ENCODE measurements at places on chromosomes 5 and 9.

GRCh38 chr5:113359419-113359818 is 75.4 kb downstream of the TSSK1B start:
- DNase-seq: no peak

- DNase-seq: no peak
These were observed 338.6 kb downstream of the SLIT3 start for GRCh38 chr5:168962306-168962705.

DNA sequence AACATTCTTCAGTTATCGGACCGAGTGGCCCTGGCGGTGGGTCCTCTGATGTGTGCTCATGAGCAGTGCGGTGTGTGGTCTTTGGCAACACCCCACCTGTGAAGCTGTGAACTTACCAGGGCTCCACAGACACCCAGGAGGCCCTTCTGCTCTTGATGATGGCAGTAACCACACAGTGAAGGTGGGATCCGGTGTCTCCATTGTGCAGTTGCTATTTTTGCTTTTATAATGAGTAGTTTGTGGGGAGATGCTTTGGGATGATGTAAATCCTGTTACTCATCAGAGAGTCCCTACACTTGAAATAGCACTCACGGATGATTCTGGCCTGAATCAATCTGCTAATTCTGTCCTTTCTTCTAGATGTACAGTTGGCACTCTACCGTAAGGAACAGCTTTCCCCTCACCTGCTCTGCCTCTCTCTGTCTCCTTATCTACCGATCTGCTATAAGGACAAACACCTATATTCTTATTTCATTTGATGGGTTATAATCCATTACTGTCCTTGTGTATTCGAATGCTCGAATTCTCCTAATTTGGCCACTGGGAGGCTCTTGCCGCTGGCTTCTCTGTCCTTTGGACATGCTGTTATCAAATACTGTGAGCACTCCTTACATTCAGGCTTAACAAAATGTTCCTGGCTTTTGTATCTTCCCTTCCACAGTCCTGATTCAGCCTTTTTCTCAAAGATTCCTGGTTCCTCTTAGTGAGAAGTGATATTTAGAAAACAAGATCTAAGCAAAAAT is 20.2 kb downstream of the ATPSCKMT start:
- DNase-seq: peak; percentile 87

DNA sequence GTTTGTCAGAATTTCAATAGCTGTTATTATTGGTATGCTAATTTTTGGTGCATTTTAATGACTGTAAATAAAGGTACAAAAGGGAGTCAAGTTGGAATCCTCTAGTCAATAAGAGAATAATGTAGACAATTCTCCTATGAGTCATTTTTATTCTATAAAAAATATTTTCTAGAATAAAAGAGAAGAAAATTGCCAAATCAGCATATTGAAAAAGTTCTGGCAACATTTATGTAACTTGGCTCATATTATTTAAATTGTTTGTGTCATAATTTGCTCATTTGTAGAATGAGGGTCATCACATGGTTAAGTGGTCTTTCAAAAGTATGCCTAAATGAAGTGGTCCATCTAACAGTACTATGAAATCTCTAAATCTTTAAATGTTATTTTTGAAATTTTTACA is 1719.8 kb upstream of the WWC1 start:
- DNase-seq: no peak

- DNase-seq: no peak
These were observed 4.5 kb downstream of the TSTD2 start for GRCh38 chr9:97628668-97629067.

DNA sequence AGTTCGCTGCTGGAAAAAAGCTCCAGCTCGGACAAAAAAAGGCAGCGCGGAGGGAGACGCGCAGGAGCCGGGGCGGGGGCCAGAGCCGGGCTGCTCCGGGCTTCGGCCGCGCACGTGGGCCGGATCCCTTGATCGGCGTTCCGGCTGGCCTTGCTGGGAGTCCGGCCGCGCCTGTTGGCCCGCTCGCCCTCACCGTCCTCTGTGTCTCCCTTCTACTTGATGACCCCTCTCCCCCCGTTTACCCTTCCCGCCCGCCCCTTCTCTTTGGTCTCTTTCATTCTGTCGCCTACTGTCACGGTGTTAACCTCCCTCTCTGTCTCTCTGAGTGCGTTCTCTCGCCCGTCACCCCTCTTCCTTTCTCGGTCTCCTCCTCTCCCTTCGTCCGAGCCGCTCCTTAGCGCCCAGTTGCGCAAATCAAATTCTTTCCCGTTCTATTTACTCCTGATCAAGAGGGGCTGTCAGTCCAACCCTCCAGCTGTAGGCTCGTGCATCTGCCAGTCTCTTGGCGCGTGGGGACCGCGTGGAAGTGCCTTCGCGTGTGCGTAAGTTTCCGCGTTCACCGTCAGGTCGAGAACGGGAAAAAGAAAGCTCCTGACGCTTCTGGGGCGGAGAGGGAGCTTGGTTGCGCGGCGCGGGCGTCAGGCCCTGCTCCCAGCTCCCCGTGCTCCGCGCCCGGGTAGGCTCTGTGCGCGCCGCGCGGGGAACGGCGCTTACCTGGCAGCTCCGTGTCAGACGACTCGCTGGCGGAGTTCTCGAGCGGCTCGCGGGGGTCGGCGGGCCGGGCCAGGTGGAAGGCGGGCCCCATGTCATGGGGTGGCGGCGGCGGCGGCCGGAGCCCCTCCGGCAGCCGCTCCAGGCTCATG is 798 bp downstream of the PITX1 start:
- DNase-seq: peak; percentile 15

- no peak for DNase-seq
These were observed 78.4 kb upstream of the TMEM252 start for GRCh38 chr9:68619072-68619471.

GRCh38 chr5:42837601-42838000 is 25.9 kb upstream of the SELENOP start:
- no peak for DNase-seq

GRCh38 chr9:89483592-89484474 is 14.1 kb downstream of the SEMA4D start:
- no peak for DNase-seq

DNA sequence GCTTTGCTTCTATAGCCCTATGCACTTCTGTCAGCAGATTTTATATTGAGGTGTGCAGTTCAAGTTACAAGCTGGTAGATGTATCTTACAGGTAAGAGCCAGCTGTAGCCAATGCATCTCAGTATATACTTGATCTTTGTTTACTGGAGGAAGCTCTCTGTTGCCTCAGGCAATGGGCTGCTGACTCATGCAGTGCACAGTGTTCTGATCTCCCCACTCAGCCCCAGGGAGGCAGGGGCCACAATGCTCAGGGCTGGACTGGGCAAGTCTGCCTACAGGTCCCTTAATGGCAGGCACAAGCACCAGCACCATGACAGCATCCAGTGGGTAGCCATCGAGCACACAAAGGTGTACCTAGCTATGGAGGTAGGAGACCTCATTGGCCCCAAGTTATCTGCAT is 178.8 kb upstream of the CDH10 start:
- peak; percentile 21 for DNase-seq

DNA sequence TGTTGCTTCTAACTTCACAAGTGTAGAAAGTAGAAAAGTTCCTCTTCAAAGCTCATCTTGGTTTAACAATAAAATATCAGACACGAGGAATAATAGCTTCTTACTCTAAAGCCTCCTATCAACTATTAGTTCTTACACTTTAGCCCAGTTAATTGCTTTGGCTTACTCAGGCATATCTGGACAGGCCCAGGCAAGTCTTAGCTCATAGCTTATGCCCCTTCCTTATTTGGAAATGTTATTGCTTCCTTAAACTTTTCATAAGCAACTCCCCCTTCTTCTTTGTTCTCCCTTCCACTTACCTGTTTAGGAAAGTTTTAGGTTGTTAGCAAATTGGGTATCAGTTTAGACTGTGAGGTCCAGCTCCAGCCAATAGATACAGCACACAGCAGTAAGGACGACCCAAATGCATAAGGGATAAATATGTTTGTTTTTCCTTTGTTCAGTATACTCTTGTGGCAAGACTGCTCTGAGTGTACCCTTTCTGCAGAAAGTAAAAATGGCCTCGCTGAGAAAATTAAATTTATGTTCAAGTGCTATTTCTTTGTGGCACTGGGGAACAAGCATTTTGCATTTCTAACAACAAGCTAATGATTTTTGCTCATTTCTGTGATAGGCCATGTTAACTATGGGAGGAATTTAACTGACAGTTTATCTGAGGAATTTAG is 162.1 kb downstream of the SMC2 start:
- DNase-seq: no peak

- no peak for DNase-seq
These were observed 79.6 kb upstream of the GRHPR start for GRCh38 chr9:37342895-37343294.

GRCh38 chr5:154372661-154373060 is 73.1 kb upstream of the SAP30L start:
- DNase-seq: no peak

GRCh38 chr9:71269859-71270258 is 148.4 kb upstream of the TRPM3 start:
- no peak for DNase-seq

- DNase-seq: no peak
These were observed 114.3 kb upstream of the SARDH start for GRCh38 chr9:133852431-133852830.

DNA sequence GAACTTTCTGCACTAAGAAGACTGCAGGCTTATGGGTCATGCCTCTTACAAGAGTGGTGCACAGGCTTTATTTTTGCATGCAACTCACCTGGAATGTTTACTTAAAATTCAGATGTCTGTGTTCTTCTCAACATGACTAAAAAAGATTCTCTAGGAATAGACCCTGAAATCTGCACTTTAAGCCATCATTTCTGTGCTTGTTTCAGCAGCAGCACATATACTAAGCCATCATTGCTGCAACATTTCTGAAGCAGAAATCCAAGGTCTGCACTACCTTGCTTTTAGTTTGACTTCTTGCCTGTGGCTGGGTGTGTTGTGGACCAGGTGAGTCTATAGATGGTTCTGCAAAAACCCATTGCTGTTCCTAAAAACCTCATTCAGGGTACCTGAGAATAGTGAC is 156.8 kb downstream of the CEP120 start:
- DNase-seq: no peak

- no peak for DNase-seq
These were observed 126.4 kb downstream of the SPOCK1 start for GRCh38 chr5:137372773-137373160.

DNA sequence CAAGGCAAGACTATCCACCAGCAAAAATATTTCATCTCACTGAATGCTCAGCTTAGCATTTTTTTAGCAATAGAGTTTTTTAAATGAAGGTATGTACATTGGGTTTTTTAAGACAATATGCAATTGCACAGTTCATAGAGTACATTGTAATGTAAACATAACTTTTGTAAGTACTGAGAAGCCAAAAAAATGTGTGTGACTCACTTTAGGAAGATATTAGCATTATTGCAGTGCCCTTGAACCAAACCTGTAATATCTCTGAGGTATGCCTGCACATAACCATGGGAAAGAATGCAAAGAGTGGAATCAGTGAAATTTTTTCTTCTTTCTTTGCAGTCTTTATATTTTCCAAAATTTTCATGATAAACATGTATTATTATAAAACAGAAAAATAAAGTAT is 1533.3 kb upstream of the WWC1 start:
- no peak for DNase-seq

DNA sequence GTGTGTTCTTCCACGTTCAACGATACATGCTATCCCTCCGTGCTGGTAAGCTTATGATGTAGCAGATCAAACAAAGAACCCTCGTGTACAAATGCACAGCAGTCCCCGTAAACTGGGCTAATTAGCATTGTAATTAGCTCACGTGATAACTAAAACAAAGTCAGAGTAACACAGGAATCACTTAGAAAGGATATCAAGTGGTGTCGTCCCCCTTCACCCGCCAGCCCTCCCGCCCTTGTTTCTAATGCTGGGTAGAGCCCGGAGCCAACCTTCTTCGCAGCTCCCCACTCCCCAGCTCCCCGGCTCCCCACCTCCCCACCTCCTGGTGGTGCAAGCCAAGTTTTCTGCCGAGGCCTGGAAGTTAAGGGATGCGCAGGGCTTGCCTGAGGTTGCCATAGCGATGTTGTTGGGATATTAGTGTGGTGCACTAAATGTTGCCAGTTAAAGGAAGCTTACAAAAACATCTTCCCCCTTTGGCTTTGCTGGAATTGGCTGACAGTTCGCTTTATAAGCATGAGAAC is 357.9 kb upstream of the CCNH start:
- DNase-seq: no peak

DNA sequence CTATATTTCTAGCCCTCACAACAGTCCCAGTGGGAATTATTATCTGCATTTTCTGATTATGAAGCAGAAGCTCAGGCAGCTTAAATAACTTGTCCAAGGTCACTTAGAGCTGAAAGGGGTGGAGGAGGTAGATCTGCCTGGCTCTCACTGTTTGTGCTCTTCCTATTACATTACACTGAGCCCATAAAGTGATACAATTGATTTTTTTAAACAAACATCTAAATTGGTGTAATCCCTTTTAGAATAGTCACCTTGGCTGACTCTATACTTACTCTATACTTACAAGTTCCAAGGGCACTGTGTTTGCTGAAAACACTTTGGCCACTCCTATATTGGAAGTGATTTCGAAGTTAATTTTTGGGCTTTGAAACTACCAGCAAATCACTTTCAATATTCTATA is 144.7 kb downstream of the APBA1 start:
- DNase-seq: no peak

DNA sequence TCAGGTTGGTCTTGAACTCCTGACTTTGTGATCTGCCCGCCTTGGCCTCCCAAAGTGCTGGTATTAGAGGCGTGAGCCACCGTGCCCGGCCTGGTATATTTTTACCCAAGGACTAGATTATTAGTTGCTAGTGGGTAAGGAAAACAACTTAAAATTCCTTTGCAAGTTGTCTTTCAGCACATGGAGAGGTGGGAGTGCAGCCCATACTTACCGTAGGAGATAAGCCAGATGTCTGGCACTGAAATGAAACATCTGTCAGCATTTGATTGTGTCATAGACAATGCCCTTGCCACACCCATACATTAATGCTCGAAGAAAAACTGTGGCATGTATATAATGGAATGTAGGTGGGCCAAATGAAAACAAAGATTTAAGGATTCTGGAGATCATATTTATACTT is 36.6 kb upstream of the ANKH start:
- DNase-seq: no peak

DNA sequence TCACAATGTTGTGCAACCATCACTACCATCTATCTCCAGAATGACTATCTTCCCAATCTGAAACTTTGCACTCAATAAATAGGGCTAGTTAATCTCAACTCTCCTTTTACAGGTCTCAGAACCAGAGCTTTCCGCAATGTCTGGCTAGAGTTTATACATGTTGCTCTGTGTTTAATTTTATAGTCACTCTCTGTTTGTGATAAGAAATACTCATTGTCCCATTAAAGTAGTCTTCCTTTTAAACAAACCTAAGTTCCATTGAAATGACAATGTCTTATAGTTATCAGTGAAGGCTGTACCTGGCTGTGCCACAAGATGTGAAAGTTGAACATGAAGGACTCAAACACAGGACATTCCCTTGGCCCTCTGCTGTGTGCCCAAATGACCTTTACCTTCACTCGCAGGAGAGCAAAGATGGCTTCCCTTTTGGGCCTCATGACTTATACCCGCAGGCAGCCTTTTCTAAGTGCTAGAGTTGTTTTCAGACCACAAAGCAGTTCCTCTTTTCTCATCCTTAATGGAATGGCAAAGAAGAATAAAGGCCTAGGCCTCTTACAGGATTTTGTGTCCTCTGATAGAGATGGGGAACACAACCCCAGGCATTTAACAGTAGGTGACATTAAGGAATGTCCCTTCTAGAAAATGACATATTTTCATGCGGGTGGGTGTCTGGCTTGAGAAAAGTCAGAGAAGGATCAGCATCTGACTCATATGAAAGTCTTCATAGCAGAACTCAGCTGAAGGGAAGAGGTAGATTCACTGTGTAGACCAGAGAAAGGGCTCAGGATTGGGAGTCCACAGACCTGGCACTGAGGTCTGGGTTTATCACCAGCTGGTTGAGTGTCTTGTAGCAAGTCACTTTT is 69.6 kb upstream of the ATP10B start:
- no peak for DNase-seq
